Hindlimb muscle (tissue), 1 donor: ENCODE measurements at places on chromosomes 2 and 18. TPM values are rescaled to one million over a fixed set of nuclear protein-coding genes. Genes with fewer than 3 reads are reported as not detected.

DNA sequence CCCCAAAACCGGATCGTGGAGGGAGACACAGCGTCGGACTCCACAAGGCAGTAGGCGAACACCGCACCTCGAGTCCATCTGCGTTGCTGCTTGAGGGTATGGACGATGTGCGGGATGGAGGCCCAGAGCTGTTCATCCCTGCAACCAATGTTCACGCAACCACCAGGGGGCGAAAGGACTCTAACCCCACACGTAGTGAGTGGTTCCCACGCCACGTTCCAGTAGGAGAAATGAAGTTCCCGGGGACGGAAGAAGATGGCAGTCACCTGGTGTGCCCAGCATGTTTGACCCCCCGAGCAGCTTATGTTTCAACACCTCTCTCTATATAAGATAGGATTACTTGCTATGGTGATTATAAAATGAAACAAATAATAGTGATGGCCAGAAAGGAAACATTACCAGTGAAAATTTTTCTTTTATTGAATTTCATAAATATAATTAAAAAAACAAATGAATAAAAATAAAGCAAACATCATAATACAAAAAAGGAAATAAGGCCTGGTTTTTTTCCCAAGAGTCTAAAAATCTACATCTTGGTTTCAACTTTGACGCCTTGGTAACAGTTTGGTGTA lies 184.3 kb downstream of the SH3BP4 start:
- DNase-seq, result peak; percentile 65

VIL1 gene
- 0.09 TPM for polyA plus RNA-seq

GRCh38 chr18:61034580-61034979 lies 298.6 kb upstream of the CDH20 start:
- no peak for DNase-seq

GRCh38 chr2:13050764-13051163 lies 334.0 kb downstream of the TRIB2 start:
- DNase-seq, result no peak

GRCh38 chr2:46531863-46532262 lies 52.5 kb downstream of the TMEM247 start:
- DNase-seq, result no peak

DNA sequence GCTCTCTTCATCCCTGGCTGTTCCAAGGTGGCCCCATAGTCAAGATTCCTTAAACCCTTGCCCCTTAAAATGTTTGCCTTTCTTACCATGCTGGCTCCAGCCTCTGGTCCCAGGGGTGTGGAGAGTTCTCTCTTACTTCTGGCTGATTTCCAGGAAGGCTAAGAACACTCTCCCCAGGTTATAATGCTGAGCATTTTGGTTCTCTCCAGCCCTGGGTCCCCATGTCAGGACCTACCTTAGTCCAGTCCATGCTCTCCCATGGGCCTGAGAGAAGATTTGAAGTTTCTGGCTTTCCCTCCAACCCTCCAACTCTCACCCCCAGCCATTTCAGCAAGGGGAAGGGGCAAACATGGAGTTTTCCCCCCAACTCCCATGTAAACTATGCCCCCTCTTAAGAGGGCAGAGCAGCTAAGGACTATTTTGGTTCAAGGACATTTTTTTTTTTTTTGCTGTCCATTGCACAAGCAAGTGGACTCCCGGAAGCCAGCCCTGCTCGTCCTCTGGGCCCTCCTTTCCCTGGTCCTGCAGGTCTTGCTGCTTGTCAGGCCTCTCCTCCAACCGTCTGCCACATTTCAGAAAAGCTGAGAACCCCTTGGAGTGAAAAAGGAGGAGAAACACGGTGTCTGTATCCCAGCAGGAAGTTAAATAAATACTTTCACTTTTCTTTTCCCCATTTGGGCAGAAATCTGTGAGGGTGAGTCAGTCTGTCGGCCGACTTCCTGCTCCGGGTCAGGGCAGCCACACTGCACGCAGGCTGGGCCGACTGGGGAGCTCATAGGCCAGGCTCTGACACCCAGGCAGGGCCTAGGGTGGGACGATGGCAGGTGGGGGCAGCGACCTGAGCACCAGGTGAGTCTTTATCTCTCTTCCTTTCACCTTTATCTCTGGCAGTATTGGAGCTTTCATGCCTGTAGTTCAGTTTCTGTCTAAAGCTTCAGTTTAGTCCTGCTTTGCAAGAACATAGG lies at the start of gene SP140L:
SP140L (plus strand) TSS at position 741 of the 965 bp plus-strand sequence; CDS start at position 818, 77 bp downstream.
- DNase-seq, result peak; percentile 38

SPATA3 gene
- not detected for polyA plus RNA-seq

UNC80 gene
- polyA plus RNA-seq, result 2.8 TPM

RESP18 gene
- not detected for polyA plus RNA-seq

DNA sequence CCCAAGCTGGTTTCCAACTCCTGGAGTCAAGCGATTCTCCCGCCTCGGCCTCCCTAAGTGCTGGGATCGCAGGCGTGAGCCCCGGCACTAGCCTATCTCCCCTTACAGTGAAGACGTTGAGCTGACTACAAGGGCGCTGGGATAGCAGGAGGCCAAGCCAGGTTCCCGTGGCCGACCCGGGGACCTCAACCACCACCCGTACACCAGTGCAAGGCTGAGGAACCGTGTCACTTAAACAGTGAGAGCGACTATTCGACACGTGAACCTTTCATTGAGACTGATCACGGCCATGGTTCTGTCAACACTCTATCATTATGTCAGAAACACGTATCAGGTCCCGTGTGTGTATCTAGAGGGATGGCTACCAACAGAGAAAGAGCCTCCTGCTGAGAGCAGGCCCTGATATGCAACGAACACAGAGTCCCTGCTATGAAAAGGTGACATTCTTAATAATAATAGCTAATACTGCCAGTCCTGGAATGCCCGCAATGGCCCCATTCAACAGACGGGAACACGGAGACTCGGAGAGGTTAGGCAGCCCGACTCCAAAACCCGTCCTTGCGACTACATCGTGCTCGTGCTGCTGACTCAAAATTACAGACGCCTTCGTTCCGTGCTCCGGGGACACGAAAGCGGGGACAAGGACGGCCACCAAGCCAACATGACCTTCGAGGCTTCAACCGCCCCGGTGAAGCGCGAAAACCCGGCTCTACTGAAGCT lies 833 bp downstream of the AFG3L2 start:
- peak; percentile 26 for DNase-seq

- no peak for DNase-seq
These were observed 17.5 kb upstream of the RAB31 start for GRCh38 chr18:9690418-9691188.

DAW1 gene
- not detected for polyA plus RNA-seq

- DNase-seq, result no peak
These were observed 17.3 kb upstream of the ARHGAP25 start for GRCh38 chr2:68717305-68717661.

DNA sequence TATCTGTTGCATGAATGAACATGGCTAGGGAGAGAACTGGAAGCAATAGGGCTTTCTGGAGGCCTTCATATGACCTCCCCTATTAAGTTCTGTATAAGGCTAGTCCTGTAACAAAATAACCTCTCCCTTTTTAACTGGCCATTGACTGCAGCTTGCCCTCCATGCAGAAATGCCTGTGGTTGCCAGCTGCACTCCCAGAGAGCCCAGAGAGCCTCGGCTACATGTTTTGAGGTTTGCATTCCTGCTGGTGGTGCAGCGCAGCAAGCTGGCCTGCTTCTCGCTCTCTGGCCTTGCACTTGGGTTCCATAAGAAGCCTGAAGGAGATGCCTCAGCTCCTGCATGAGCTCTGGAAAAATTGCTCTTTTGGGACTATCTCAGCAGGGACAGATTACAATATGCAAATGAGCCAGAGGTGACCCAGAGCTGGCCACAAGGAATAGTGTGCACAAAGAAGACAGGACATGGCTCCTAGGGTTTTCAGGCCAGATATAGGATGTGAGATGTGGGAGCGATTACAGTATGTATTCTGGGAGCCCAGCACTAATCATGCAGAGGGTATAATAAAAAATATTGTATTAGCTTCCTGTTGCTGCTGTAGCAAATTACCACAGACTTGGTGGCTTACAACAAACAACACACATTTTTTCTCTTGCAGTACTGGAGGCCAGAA lies 186.7 kb downstream of the INSIG2 start:
- no peak for DNase-seq

KCNG2 gene
- polyA plus RNA-seq, result 0.86 TPM

DNA sequence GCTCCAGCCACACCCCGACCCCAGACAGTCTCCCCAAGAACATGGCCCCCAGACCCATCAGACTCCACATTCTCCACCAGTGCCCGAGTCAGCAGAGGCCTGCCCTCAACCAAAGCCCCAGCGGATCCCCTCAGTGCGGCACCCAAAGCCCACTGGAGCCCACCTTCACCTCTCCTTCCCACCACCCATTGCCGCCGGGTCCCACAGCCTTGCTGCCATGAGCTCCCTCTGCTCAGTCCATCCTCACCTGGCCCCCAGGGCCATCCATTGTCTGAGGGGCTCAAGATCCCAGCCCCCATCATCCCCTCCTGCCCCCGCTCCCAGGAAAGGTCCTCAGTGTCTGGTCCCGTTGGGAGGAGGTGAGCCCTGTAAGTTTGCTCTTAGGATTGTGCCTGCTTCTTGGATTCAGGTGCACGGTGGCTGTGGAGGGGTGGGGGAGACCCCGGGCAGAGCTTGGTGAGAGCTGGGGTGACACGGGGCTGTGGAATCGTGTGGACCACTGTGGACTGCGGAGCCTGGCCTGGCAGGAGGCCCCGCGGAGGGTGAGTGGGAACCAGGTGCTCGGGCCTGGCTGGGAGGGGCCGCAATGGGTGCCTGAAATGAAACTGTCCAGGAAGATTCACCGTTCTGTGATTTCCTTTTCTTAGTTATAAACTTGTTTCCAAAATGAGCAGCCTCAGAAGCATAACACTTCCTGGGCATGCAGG lies 32.7 kb upstream of the GPC1 start:
- DNase-seq, result no peak

- no peak for DNase-seq
These were observed 33.1 kb downstream of the MBD2 start for GRCh38 chr18:54191352-54191751.

DNA sequence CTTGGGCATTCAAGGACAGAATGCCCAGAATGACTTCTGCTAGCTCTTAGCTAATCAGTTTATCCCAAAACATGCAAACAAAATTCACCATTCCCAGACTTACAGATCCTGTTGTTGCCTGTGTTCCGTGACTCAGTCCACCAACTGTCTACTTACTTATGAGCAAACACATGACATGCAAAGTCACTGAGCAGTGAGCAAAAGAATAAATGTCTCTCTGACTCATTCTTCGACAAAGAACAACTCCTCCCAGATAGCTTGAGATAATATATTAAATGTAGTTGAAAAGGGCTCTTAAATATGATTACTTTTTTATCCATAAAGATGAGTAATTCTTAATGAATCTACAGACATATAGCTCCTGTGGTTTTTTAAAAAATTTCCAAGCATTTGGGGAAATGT lies 9.0 kb upstream of the CREG2 start:
- no peak for DNase-seq

DSEL gene
- 9.0 TPM for polyA plus RNA-seq

GRCh38 chr2:165587335-165587938 lies 117.9 kb downstream of the CSRNP3 start:
- DNase-seq, result no peak

MAP2 gene
- polyA plus RNA-seq, result 6.2 TPM

DNA sequence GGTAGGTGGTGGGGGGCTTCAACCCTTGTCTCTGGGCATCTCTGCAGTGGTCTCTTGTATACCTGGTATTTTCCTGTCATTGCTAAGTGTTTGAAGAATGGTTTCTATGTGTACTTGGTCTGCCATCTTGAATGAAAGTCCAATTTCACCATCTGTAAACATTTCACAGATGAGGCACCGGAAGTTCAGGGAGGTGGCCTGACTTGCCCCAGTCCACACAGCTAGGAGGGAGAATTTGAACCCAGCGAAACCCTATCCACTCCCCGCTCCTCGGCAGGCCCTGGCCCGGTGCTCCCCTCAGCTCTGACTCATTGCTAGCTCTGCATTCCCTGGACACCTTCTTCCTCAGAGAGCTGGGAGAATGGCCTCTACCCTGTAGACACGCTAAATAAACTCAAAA lies 30.5 kb downstream of the ZAP70 start:
- no peak for DNase-seq

GRCh38 chr2:56199492-56199891 lies 15.7 kb downstream of the CCDC85A start:
- DNase-seq, result no peak

GRCh38 chr18:37122877-37123276 lies 293.9 kb downstream of the KIAA1328 start:
- DNase-seq, result no peak

- peak; percentile 60 for DNase-seq
These were observed 3.1 kb downstream of the PAIP2B start for GRCh38 chr2:71223767-71224333.

- no peak for DNase-seq
These were observed 14.2 kb downstream of the PLEK start for GRCh38 chr2:68379184-68379708.

TXNL1 gene
- polyA plus RNA-seq, result 112 TPM

CCDC148 gene
- polyA plus RNA-seq, result 0.26 TPM

OR6B2 gene
- polyA plus RNA-seq, result not detected

INPP5D gene
- 8.9 TPM for polyA plus RNA-seq

MAP3K19 gene
- polyA plus RNA-seq, result not detected

DNA sequence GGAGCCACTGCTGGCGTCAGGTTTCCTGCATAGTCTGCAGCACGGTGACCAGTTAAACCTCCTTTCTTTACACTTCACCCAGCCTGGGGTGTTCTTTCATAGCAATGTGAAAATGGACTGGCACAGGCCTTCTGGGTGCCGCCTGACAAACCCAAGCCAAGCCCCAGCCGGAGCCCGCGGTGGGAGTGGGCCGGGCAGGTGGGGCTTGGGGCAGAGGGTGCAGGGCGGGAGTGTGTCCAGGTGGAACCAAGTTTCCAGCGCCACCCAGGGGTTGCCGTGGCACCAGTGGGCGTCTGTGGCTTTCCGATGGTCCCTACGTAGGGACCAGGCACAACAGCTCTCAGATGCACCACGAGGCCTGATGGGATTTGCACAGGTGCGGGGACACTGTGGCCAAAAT lies 75.8 kb downstream of the RTP5 start:
- DNase-seq, result no peak

ARHGAP28 gene
- polyA plus RNA-seq, result 23.7 TPM

DNA sequence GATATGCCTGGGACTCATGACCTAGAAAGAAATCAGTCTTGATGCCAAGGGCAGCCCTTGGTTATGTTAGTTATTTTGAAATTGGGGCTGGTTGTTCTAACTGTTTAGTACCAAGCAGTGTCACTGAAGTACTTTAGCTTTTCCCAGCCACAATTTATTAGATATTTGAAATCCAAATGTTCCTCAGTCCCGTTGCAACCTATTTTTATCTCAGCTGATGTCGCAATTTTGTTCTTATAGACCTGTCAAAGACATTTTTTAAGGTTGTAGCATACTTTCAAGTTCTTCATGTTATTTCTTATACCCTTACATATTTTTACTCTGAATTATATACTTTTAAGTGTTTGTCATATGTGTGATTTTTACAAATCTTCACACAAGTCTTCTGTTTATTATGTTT lies 100.1 kb downstream of the LRP1B start:
- no peak for DNase-seq

- no peak for DNase-seq
These were observed 124.2 kb downstream of the OLA1 start for GRCh38 chr2:174124181-174124580.

MFF gene
- polyA plus RNA-seq, result 66.5 TPM

GRCh38 chr18:23042133-23042532 lies 93.2 kb upstream of the CABLES1 start:
- DNase-seq, result no peak

GRCh38 chr2:101123795-101124471 lies 27.2 kb downstream of the TBC1D8 start:
- DNase-seq, result no peak
